Endodermal cell (in vitro differentiated cells): ENCODE measurements at places on chromosomes 4 and X. TPM values are rescaled to one million over a fixed set of nuclear protein-coding genes. Genes with fewer than 3 reads are reported as not detected.

PRKG2 gene
- 1.8 and 2.4 TPM in 2 replicates for total RNA-seq

NOX1 gene
- not detected in 3 replicates for total RNA-seq

BLTP1 gene
- 52.5 to 55.9 TPM (median 53.1 TPM) in 3 replicates for total RNA-seq

KCNE5 gene
- total RNA-seq = 4.6 and 5.2 TPM in 2 replicates

TMEM150C gene
- 26.5 to 36.0 TPM (median 32.8 TPM) in 3 replicates for total RNA-seq

TMEM154 gene
- total RNA-seq = 0.52 to 3.0 TPM (median 1.6 TPM) in 3 replicates

DNA sequence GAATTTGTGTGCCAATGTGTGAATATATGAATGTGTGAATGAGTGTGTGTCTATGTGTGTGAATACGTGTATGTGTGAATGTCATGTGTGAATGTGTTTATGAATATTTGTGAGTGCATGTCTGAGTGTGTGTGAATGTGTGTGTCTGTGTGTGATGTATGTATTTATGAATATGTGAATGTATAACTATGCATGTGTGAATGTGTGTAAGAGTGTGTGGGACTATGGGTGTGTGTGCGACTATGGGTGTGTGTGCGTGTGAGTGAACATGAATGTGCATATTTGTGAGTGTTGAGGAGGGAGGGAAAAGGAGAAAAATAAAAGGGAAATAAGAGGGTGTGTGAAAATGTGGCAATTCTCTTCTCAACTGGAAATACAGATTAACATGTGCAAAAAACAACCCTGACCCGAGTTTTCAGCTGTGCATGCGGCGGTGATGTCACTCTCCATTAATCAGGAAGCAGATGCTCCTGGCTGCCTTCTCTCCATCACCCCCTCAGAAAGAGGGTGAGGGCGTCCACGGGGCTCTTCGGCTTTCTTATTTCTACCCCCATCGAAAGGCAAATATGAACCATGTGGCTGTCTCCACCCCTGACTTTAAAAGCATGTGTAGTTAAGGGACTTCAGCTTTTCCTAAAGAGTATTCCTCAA, 219.8 kb downstream of the MAML3 start:
- peak overlapping the region; percentile 59 for H3K27ac ChIP-seq
- H3K4me1 ChIP-seq = peaks cover 12% of the 10 kb centered on the region
- no peak for DNase-seq
- no peaks in the 10 kb centered on the region for H3K36me3 ChIP-seq
- H3K4me3 ChIP-seq = no peak overlapping the region
- H3K27me3 ChIP-seq = no peaks in the 10 kb centered on the region

DNA sequence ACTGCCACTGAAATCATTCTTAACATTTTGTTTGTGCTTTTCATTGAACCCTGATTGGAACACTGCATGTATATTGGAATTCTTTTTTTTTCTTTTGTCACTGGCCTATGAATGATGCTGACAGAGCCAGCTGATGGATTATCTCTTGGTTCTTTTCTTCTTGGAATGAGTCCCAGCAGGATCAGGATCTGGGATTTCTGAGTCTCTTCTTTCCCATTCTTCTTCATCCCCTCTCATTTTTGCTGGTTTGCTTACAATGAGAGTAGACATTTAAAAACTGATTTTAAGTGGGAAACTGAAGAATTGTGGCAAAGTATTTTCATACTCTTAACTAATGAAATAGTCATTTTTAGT, 9.0 kb downstream of the DCUN1D4 start:
- peaks cover 9% of the 10 kb centered on the region for H3K4me1 ChIP-seq

- H3K36me3 ChIP-seq = no peaks in the 10 kb centered on the region
- peaks cover 7% of the 10 kb centered on the region for H3K4me1 ChIP-seq
- no peak overlapping the region for H3K27ac ChIP-seq
Measured at GRCh38 chr4:61831987-61832386, 631.9 kb downstream of the ADGRL3 start.

- H3K36me3 ChIP-seq = no peaks in the 10 kb centered on the region
- DNase-seq = no peak
- H3K4me3 ChIP-seq = no peak overlapping the region
- no peaks in the 10 kb centered on the region for H3K27me3 ChIP-seq
- H3K4me1 ChIP-seq = peaks cover 7% of the 10 kb centered on the region
- H3K27ac ChIP-seq = no peak overlapping the region
Measured at GRCh38 chr4:136562834-136563233, 969.5 kb downstream of the PCDH18 start.

GRCh38 chrX:2314831-2315365, 185.9 kb downstream of the DHRSX start:
- peak; percentile 14 for DNase-seq
- no peaks in the 10 kb centered on the region for H3K27me3 ChIP-seq
- H3K27ac ChIP-seq = no peak overlapping the region
- H3K36me3 ChIP-seq = no peaks in the 10 kb centered on the region
- no peaks in the 10 kb centered on the region for H3K4me1 ChIP-seq

GRCh38 chr4:16705341-16705740, 193.1 kb downstream of the LDB2 start:
- no peaks in the 10 kb centered on the region for H3K36me3 ChIP-seq
- no peak overlapping the region for H3K4me3 ChIP-seq
- no peak for DNase-seq
- no peaks in the 10 kb centered on the region for H3K27me3 ChIP-seq
- H3K4me1 ChIP-seq = no peaks in the 10 kb centered on the region
- H3K27ac ChIP-seq = no peak overlapping the region

- no peaks in the 10 kb centered on the region for H3K4me1 ChIP-seq
- no peak overlapping the region for H3K4me3 ChIP-seq
- no peak overlapping the region for H3K27ac ChIP-seq
- H3K36me3 ChIP-seq = no peaks in the 10 kb centered on the region
- H3K27me3 ChIP-seq = no peaks in the 10 kb centered on the region
- no peak for DNase-seq
Measured at GRCh38 chr4:126775485-126776106, 857.2 kb upstream of the INTU start.

DNA sequence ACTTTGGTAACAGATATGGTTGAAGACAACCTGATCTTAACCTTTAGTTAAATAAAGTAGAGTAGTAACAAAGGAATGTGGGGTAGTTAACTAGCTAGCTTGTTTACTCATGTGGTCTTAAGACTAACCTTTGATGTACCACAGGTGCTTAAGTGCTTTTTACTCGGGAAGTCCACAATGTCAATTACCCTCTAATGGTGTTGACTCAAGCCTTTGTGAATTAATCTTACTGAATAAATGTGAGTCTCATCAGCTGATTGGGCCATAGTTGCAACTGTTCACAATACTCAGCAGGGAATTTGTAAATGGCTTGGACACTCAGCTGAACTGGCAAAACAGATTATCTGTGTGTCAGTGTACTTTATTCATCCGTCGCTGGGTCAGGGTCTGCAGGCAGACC, 119.0 kb upstream of the UGT8 start:
- no peak for DNase-seq
- H3K36me3 ChIP-seq = no peaks in the 10 kb centered on the region
- H3K27me3 ChIP-seq = no peaks in the 10 kb centered on the region
- no peak overlapping the region for H3K4me3 ChIP-seq
- H3K27ac ChIP-seq = no peak overlapping the region
- H3K4me1 ChIP-seq = no peaks in the 10 kb centered on the region

GRCh38 chrX:8861908-8862307, 60.7 kb upstream of the FAM9A start:
- H3K4me1 ChIP-seq = no peaks in the 10 kb centered on the region
- no peak for DNase-seq
- no peaks in the 10 kb centered on the region for H3K27me3 ChIP-seq
- no peak overlapping the region for H3K27ac ChIP-seq
- H3K36me3 ChIP-seq = no peaks in the 10 kb centered on the region
- H3K4me3 ChIP-seq = no peak overlapping the region

DNA sequence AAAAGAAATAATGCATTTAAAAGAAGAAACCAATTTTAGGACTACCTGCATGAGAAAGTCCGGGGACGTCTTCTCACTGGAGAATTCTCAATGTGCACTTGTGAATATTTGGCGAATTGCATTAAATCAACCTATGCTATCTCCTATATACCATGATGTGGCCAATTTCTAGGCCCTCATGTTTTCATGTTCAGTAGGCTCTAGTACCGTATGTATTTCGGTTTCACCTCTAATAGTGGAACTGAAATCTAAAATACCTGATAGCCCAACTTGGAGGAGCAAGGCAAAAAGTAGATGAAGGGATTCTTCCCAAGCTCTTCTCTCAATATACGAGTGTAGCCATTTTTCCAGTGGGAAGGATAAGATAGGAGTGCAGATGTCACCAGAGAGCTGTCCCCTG, 11.4 kb upstream of the FGF2 start:
- no peak overlapping the region for H3K27ac ChIP-seq
- DNase-seq = no peak
- no peaks in the 10 kb centered on the region for H3K27me3 ChIP-seq
- H3K36me3 ChIP-seq = no peaks in the 10 kb centered on the region
- no peaks in the 10 kb centered on the region for H3K4me1 ChIP-seq

- no peaks in the 10 kb centered on the region for H3K36me3 ChIP-seq
- H3K4me3 ChIP-seq = no peak overlapping the region
- DNase-seq = no peak
Measured at GRCh38 chr4:6043843-6044242, 25.6 kb upstream of the C4orf50 start.

- peak; percentile 61 for DNase-seq
- H3K36me3 ChIP-seq = no peaks in the 10 kb centered on the region
- no peaks in the 10 kb centered on the region for H3K27me3 ChIP-seq
Measured at GRCh38 chrX:2272337-2272736, 228.4 kb downstream of the DHRSX start.

DNA sequence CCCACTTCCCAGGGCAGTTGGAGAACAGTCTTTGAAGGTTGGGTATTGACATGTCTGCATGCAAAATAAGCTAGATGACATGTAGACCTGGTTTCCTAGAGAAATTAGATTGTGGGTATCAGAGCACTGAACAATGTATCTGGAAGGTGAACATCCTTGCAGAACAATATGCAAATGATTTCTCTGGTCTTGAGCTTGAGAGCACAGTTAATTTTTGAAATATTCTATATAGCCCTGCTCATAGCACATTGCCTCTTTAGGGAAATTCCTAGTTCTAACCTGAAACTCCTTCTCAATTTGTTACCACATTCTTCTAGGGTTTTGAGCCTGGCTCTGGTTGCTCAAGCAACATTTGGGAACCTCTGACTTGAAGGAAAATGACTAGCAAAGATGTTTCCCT, 41.6 kb upstream of the LAS1L start:
- H3K4me1 ChIP-seq = no peaks in the 10 kb centered on the region
- H3K27ac ChIP-seq = no peak overlapping the region
- H3K27me3 ChIP-seq = no peaks in the 10 kb centered on the region
- DNase-seq = no peak
- no peak overlapping the region for H3K4me3 ChIP-seq

DNA sequence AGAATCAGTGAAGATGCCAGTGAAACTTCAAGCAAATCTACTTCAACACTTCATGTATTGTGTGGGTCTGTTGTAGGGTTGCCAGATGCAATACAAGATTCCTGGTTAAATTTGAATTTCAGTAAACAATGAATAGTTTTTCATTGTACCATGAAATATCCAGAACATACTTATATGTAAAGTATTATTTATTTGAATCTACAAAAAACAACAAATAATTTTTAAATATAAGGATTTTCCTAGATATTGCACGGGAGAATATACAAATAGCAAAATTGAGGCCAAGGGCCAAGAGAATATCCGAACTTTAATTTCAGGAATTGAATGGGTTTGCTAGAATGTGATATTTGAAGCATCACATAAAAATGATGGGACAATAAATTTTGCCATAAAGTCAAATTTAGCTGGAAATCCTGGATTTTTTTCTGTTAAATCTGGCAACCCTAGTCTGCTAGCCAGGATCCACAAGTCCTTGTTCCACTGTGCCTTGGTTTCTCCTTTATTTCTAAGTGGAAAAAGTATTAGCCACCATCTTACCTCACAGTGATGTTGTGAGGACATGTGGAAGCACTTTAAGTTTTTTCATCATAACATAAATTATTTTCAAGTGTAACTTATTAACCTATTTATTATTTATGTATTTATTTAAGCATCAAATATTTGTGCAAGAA, 2.3 kb downstream of the CXCL8 start:
- H3K27ac ChIP-seq = no peak overlapping the region
- no peaks in the 10 kb centered on the region for H3K27me3 ChIP-seq
- H3K4me1 ChIP-seq = no peaks in the 10 kb centered on the region
- DNase-seq = no peak
- H3K4me3 ChIP-seq = no peak overlapping the region

- no peaks in the 10 kb centered on the region for H3K36me3 ChIP-seq
- no peaks in the 10 kb centered on the region for H3K4me1 ChIP-seq
- H3K27me3 ChIP-seq = no peaks in the 10 kb centered on the region
- no peak for DNase-seq
- H3K27ac ChIP-seq = no peak overlapping the region
Measured at GRCh38 chr4:48332661-48333060, 8.7 kb upstream of the SLAIN2 start.

GRCh38 chr4:174554231-174554728, 32.0 kb upstream of the HPGD start:
- H3K4me1 ChIP-seq = no peaks in the 10 kb centered on the region
- H3K36me3 ChIP-seq = no peaks in the 10 kb centered on the region
- no peak overlapping the region for H3K27ac ChIP-seq
- H3K27me3 ChIP-seq = no peaks in the 10 kb centered on the region

- no peak overlapping the region for H3K27ac ChIP-seq
- no peak overlapping the region for H3K4me3 ChIP-seq
- H3K36me3 ChIP-seq = no peaks in the 10 kb centered on the region
- DNase-seq = no peak
- H3K27me3 ChIP-seq = no peaks in the 10 kb centered on the region
Measured at GRCh38 chrX:143800150-143800549, 79.6 kb upstream of the SPANXN2 start.

DNA sequence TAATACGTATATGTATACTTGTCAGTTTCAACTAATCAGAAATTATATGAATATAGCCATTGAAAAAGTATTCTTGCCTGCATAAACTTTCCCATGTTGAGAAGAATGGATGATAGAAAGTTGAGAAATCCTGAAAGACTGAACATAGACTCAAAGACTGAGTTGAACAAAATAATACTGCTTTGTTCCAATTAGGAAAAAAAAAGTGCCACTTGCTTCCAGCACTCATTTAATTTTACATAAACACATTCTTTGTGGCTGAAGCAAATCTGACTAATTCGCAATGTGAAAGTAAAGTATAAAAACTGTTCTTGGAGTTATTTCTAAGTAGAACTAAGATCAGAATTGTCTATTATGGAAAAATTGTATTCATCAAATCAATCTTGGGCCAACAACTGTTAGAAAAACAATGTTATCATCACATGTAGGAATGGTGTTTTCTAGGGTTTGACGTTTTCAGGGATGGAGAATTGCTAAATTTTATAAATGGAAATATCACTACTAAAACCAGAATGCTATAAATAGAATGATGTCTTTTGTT, 2334.6 kb downstream of the PCDH7 start:
- DNase-seq = no peak
- H3K27me3 ChIP-seq = no peaks in the 10 kb centered on the region
- H3K4me3 ChIP-seq = no peak overlapping the region
- H3K36me3 ChIP-seq = no peaks in the 10 kb centered on the region
- no peak overlapping the region for H3K27ac ChIP-seq
- H3K4me1 ChIP-seq = no peaks in the 10 kb centered on the region

GRCh38 chr4:44629280-44629866, 22.1 kb downstream of the YIPF7 start:
- H3K27ac ChIP-seq = no peak overlapping the region
- H3K27me3 ChIP-seq = peaks cover 12% of the 10 kb centered on the region
- no peaks in the 10 kb centered on the region for H3K36me3 ChIP-seq
- no peak overlapping the region for H3K4me3 ChIP-seq
- no peaks in the 10 kb centered on the region for H3K4me1 ChIP-seq
